H1 (cell line): ENCODE measurements at places on chromosomes 13 and 19. TPM values are rescaled to one million over a fixed set of nuclear protein-coding genes. Genes with fewer than 3 reads are reported as not detected.

The DOHH gene
- polyA plus RNA-seq, result 7.3 and 12.7 TPM in 2 replicates

- no peak overlapping the region for H3K4me3 ChIP-seq
- no peaks in the 10 kb centered on the region for H3K27me3 ChIP-seq
- H3K4me1 ChIP-seq, result peaks cover 2% of the 10 kb centered on the region; the same call in 1 of the 2 replicates
- no peak for DNase-seq
- H3K27ac ChIP-seq, result no peak overlapping the region
These were observed 79.2 kb downstream of the SLAIN1 start for GRCh38 chr13:77776704-77777103.

DNA sequence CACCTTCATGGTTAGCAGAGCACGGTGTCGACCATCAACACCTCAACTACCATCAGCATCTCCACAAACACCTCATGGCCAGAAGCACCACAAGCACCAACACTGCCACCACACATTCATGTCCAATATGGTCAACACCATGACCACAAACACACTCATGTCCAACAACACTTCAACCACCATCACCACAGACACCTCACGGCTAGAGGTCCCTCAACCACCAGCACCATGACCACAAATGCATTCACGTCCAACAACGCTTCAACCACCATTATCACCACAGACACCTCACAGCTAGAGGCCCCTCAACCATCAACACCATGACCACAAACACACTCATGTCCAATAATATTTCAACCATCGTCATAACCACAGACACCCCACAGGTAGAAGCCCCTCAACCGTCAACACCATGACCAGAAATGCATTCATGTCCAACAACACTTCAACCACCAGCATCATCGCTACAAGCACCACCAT lies 10.2 kb downstream of the TRAPPC5 start:
- no peaks in the 10 kb centered on the region for H3K36me3 ChIP-seq
- no peaks in the 10 kb centered on the region; the same call in 1 of the 2 replicates for H3K27me3 ChIP-seq
- no peaks in the 10 kb centered on the region for H3K4me1 ChIP-seq
- no peak for DNase-seq
- H3K4me3 ChIP-seq, result no peak overlapping the region

DNA sequence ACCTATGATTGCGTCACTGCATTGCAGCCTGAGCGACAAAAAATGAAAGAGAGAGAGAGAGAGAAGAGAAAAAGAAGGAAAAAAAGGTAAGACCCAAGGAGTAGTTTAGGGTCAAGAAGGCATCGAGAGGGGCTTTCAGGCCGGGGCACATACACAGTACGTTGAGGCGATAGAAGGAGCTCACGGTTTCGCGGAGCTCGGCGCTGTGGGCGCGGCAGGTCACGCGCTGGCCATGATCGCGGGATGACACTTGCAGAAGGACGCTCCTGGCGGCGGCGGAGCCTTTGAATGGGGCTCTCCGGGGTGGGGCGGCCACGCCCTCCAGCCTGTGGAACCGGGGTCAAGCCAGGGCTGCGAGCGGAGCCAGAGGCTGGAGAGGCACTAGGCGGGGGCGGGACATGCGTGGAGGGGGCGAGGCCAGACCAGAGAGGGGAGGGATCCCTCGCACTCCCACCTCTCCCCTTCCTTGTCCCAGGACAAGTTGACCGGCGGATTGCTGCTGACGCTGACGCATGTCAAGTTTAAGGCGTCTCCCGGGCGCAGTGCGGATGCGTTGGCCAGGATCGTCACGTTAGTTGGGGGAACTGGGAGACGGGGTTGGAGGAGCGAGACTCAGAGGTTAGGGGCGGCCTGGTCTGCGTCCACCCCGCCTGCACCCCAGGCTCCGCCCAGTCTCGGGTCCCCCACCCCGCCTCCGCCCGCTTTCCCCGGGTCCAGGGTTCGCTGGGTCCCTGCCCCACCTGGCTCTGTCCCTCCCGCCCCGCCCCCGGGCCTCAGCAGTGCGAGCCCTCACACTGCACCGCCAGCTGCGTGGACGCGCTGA lies 6.9 kb downstream of the NPHS1 start:
- no peak overlapping the region for H3K27ac ChIP-seq
- no peaks in the 10 kb centered on the region for H3K36me3 ChIP-seq
- peaks cover 36% of the 10 kb centered on the region for H3K27me3 ChIP-seq

DNA sequence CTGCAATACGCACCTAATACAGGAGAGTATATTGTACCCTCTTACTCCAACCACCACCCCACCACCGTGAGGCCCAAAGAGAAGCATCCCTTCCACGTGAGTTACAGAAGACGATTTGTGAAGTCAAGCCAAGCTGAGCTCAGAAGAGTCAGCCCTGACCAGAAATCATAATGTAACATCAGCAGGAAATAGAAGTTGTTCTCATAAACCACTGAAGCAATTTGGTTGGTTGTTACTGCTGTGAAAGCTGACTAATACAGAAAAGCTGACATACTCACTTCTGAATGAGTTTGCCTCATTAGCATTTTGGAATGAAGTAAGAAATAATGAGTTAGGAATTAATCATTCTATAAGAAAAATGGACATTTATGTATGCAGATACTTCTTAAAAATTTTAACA lies 749.4 kb upstream of the SLC10A2 start:
- no peak for DNase-seq
- no peaks in the 10 kb centered on the region for H3K36me3 ChIP-seq
- H3K4me3 ChIP-seq, result no peak overlapping the region

DNA sequence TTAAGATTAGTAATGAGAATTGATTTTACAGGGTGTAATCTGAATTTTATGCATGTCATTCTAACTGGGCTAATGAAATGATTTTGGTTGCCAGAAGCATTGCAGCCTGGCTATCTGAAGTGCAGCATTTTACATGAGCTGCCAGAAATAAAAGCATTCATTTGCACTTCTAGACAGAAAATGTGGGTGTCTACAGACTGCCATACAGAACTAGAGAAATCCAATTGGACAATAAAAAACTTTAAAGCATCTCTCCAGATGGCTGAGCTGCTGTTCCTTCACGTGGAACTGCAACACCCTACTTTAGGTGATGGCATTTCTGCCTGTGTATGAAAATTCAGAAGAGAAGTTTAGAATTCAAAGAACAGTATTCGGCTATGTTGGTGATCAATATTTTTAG lies 450.1 kb upstream of the SLITRK1 start:
- H3K27ac ChIP-seq, result no peak overlapping the region
- H3K27me3 ChIP-seq, result no peaks in the 10 kb centered on the region
- H3K4me1 ChIP-seq, result no peaks in the 10 kb centered on the region; the same call in 1 of the 2 replicates

GRCh38 chr13:112893570-112894422 lies 75.2 kb upstream of the MCF2L start:
- H3K36me3 ChIP-seq, result no peaks in the 10 kb centered on the region
- peaks cover 38% of the 10 kb centered on the region for H3K4me1 ChIP-seq
- peak; percentile 36 for DNase-seq
- H3K27me3 ChIP-seq, result peaks cover 16% of the 10 kb centered on the region
- H3K27ac ChIP-seq, result peak overlapping the region; percentile 73; the same call in 1 of the 2 replicates

GRCh38 chr19:29393915-29394460 lies 131.8 kb upstream of the VSTM2B start:
- no peak for DNase-seq
- no peak overlapping the region for H3K4me3 ChIP-seq
- H3K36me3 ChIP-seq, result no peaks in the 10 kb centered on the region
- no peaks in the 10 kb centered on the region for H3K4me1 ChIP-seq
